Stimulated activated CD8-positive, alpha-beta memory T cell treated with anti-CD3 and anti-CD28 coated beads, Interleukin-7, amount 100 ng/mL, for 1 hour (primary cell): ENCODE measurements at places on chromosomes 1 and 21.

DNA sequence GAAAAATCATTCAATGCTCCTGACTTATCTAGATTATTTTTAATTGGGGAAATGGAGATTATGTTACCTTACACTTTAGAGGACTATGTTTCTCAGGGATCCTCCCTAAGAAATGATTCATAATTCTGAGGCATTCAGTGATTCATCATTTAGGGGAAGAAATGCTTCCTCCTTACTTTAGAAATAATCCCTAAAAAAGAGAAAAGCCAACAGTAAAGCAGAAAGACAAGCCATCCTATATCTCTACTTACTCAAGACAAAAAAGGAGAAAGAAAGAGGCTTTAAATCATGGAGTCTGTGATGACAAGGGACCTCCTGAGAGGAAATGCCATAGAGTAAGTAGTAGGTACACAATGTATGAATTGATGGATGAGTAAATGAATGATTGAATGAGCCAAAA is 137.0 kb downstream of the BRINP2 start:
- no peak for DNase-seq

GRCh38 chr1:183318433-183318832 is 99.7 kb downstream of the NMNAT2 start:
- no peak for DNase-seq

GRCh38 chr1:205371871-205372660 is 15.3 kb upstream of the KLHDC8A start:
- DNase-seq, result no peak

DNA sequence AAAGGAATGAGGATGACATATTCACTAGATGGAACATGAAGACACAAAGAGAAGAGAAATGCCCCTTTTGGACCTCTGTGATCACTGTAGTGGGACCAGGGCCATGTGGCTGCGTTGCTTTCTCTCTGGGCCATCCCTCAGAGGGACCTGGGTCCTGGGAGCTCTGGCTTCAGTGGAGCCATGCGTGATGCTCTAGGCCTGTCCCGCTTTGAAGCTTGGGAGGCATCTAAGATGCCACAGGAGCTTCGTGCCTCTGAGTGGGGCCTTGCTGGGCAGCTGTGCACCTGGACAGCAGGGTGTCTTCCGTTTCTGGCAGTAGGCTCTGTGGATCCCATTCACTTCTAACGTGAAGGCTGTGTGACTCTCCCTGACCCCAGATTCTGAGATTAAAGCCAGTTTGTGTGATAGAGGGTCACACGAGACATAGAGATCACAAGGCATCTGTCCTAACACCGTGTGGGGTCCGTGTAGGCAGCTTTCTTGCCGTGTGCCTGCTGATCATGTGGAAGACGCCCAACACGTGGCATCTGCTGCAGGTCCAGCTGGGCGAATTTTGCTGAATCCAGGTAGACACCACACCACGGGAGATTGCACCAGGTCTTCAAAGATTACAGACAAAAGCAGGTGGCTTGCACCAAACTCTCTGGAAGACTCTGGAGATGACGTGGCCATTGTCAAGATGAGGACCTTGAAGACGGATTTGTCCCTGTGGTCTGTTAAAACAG is 17.2 kb upstream of the PRSS38 start:
- no peak for DNase-seq

DNA sequence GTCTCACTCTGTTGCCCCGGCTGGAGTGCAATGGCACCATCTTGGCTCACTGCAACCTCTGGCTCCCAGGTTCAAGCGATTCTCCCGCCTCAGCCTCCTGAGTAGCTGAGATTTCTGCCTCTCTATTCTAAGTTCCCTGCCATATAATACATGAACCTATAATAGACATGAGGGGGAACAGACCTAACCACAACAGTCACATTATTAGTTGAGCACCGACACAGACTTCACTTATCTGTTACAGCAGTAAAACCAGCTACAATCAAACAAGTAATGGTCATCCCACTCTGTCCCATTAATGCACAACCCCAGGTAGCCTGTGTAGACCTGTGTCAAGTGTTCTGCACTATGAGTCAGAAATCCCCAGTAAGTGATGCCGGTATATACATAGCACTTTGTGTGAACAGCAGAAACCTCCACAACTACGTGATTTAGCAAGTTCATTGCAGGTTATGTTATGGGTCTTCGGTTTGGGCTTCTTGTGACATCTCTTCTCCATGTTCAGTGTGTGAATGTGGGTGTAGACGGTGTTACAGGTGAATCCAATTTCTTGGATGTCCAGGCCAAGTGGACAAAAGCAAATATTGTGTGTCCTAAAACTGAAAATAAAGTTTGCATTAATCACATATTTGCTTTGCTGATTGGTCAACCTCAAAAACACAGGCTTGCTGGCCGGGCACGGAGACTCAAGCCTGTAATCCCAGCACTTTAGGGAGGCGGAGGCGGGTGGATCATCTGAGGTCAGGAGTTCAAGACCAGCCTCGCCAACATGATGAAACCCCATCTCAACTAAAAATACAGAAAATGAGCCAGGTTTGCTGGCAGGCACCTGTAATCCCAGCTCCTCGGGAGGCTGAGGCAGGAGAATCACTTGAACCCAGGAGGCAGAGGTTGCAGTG is 3.6 kb downstream of the MMACHC start:
- no peak for DNase-seq
